IPS-NIHi11 (cell line): ENCODE measurements at places on chromosomes 7 and 10.

DNA sequence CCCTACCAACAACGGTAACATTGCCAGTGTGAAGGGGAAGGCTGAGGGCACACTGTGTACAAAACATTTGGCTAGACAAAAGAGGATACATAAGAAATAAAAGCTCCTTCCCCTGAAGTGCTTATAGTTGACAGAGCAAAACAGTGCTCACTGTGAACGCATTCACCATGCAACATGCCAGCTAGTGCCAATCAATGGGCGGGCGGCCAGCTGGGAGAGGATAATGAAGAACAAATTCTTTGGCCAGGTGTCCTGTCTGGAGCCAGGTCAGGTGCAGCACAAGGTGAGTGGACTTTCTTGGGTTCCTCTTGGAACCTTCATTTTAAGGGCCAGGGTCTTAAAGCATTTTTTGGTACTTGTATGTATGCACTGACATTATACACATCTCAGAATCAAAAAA, 106.1 kb downstream of the ICA1 start:
- no peak for DNase-seq

- no peak for DNase-seq
These were observed 52.8 kb upstream of the TMEM273 start for GRCh38 chr10:49240946-49241345.

- no peak for DNase-seq
These were observed 116.8 kb downstream of the ABLIM1 start for GRCh38 chr10:114541081-114541796.

DNA sequence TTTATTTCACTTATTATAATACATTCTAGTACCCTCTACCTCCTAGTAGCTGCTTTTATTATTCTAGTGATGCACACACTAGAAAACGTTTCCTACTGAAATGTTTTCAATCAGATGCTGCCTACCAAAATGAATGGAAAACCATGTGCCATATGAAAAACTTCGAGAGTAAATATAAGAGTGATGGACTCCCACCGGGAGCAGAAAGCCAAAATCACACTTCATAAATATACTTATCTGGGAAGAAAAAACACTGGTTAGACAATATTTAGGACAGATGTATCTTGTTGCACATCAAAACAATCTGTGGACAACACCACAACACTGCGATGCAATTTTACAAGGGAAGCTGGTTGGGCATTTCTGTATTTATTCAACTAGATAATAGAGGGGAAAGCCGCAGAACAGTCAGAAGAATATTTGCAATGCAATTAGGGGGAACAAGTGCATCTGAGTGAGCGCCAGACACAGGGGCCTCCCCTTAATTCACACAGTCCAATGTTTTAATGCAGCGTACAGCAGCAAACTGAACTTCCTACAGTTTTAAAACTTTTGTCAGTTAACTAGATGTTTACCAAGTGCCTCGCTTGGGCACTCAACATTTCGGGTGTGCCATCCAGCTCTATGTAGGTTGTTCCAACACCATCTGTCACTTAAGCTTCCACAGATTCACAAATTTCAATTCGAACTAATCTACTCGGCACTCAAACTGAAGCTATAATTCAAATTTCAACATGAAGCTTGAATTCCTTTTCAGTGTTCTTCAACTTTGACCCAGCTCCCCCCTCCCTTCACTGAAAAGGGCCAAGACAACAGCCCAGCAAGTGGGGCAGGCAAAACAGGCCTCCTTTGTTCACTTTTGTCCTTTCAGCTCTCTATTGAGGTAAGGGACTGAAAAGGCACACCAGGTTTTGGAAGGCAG, 7.4 kb downstream of the NRCAM start:
- peak; percentile 45 for DNase-seq

DNA sequence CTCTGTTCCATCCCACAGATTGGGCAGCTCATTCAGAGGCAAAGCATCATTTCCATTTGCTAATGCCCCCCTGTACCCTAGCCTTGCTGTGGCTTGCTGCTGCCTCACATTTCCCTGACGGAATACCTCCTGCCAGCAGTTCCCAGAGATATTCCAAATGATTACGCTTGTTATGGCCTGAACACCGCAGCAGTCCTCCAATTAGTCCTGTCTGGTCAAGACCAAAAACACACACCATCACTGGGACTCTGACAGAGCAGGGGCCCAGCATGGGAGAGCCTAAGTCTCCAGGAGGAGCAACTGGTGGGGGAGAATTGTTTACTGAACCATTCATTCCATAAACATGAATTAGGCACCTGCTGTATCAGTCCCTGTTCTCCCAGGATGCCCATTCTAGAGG, 6.1 kb downstream of the OGDHL start:
- no peak for DNase-seq

GRCh38 chr10:126104767-126105166, 208.4 kb downstream of the FANK1 start:
- no peak for DNase-seq
